ENCODE measurements at places on chromosomes 11 and 22.

DNA sequence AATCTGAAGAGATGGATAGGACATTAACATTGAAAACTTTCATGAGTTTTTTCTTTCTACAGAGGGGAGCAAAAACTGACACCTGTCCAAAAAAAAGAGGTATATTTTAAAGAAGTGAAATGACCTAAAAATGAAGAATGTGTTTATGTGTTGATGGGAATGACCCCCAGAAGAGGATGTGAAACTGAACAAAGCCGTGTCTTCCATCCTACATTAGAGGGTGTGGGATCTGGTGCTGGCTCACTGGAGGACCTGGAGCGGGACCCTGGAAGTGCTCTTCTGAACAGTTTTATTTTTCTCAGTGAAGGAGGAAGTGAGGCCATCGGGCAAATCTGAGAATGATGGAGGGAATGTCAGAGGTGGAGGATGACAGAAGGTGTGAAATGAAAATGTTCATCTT, 470.1 kb downstream of the NTM start:
- no peak for DNase-seq

- no peak for DNase-seq
Measured at GRCh38 chr11:4865855-4866254, 15.8 kb upstream of the OR51T1 start.

GRCh38 chr11:103585401-103585800, 451.0 kb upstream of the DDI1 start:
- DNase-seq: no peak

- no peak for DNase-seq
Measured at GRCh38 chr11:111265421-111265820, 19.9 kb downstream of the POU2AF2 start.

- no peak for DNase-seq
Measured at GRCh38 chr11:4491878-4492606, 9.6 kb downstream of the OR52K1 start.

DNA sequence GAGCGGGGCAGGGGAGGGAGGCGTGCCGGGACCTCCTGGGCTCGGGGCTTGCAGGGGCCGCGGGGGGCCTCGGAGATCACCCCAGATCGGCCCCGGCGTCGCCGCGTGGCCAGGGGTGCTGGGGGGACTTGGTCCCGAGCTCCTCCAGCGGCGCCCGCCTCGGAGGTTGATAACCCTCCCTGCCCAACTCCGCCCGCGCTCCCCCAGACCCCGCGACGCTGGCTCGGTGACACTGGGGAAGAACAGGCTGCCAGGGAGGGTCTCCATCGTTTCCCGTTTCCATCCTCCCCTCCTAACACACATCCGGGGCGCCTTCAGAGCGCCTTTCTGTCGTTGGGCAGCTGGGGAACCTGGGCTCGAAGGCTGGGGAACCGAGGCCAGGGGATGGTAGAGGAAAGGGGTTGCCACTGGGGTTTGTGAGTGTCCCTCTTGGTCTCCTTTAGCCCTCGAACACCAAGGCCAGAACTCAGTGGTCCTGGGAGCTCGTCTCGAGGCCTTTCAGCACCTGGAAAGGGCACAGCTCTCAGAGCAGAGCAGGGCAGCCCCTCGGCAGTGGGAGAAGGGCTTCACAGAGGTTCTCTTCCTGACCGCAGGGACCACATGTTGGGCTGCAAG, 431 bp downstream of the SLC37A2 start:
- no peak for DNase-seq

GRCh38 chr11:59223177-59223576, 10.4 kb upstream of the MPEG1 start:
- DNase-seq: no peak

- DNase-seq: no peak
Measured at GRCh38 chr22:30792456-30792855, 97.8 kb downstream of the OSBP2 start.

GRCh38 chr11:84465040-84465439, 1162.1 kb downstream of the DLG2 start:
- no peak for DNase-seq

DNA sequence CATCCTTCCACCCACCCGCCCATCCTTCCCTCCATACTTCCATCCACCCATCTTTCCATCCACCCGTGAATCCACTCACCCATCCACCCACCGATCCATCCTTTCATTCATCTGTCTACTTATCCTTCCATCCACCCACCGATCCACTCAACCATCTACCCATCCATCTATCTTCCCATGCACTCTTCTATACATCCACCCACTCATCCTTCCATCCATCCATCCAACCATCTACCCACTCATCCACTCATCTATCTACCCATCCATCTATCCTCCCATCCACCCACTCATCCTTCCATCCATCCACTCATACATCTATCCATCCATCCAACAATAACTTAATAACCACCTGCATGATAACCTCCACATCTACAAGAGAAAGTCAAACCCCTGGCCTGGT, 47.3 kb downstream of the WNT7B start:
- DNase-seq: no peak

- no peak for DNase-seq
Measured at GRCh38 chr11:92131289-92131865, 93.2 kb upstream of the FAT3 start.

GRCh38 chr11:17760102-17761029, 25.8 kb downstream of the KCNC1 start:
- DNase-seq: no peak

DNA sequence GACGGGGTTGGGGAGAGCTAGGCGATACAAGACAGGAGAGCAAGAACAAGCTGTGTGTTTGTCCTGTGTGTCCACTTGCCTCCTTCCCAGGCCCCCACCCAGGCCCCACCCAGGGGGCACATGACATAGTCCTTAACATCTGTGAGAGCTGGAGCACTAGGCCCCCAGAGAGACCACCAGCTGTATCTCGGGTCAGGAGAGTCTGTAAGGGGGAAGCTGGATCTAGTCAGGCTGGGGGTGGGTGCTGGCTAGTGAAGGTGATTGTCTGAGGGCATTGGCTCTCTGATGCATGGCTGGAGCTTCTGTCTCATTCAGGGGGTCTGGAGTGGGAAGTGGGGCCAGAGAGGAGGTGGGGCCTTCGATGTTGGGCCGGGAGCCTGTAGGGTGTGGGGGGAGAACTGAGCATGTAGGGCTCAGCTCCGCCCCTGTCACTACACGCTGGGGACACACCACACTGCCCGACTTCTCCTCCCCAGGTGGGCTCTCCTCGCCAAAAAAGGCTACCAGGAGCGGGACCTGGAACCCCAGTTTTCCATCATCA, 571 bp downstream of the P2RX6 start:
- DNase-seq: no peak

- DNase-seq: no peak
Measured at GRCh38 chr11:44605068-44605708, 39.7 kb downstream of the CD82 start.

GRCh38 chr11:119195680-119196079, 10.4 kb downstream of the NHERF4 start:
- DNase-seq: no peak

DNA sequence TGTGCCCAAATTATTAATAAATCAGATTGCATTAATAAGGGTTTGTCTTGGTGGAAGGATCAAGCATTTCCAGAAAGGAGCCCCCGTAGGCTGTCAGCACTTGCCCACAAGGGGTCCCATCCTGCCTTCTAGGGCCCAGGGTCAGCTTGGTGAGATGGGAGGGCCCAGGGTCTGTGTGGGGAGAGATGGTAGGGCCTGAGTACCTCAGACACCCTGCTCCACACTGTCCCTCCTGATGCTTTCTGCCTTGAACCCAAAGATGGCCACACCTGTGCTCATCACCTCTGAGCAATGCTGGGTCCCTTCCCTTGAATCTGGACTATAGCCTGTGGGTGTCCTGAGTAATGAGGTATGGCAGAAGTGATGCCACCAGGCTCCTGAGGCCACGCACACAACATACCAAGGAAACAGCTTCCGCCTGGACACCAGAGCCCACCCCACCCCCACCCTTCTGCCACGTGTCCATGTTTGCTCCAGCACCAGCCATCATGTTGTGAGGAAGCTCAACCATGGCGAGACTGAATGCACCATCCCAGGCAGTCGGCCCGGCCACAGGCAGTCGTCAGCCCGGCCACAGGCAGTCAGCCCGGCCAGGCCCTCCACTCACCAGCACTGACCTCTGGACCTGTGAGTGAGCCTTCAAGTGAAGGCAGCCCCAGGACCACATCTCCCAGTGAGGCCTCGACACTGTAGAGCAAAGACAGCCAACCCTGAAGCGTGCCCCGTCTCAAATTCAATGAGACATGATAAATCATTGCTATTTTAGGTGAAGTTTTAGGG, 6.8 kb downstream of the BET1L start:
- DNase-seq: no peak

- no peak for DNase-seq
Measured at GRCh38 chr22:31579835-31580242, 82.2 kb downstream of the PISD start.

- DNase-seq: no peak
Measured at GRCh38 chr11:86558841-86559240, 113.6 kb downstream of the ME3 start.

GRCh38 chr22:46237453-46238124, 12.5 kb downstream of the CDPF1 start:
- DNase-seq: no peak

- no peak for DNase-seq
Measured at GRCh38 chr11:25862159-25862558, 469.8 kb upstream of the ANO3 start.

DNA sequence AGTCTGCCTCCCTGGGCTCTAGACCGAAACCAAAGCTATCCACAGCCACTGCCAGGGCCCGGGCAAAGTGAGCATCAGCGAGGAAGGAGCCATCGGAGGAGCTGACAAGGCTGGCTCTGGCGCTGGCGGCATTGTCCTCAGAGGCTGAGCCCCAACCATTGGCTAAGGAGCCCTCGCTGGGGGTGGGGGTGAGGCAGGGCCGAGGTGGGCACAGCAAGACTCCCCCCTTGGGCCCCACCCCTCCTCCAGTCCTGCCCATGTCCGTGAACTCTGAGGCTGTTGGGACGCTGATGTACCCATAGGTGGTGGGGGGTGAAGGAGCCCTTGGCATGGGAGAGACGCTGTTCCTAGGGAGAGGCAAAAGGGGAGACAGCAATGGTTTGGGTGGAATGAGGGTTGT, 11.2 kb downstream of the ROBO4 start:
- DNase-seq: no peak

- DNase-seq: no peak
Measured at GRCh38 chr11:130634961-130635473, 186.6 kb downstream of the ADAMTS15 start.

DNA sequence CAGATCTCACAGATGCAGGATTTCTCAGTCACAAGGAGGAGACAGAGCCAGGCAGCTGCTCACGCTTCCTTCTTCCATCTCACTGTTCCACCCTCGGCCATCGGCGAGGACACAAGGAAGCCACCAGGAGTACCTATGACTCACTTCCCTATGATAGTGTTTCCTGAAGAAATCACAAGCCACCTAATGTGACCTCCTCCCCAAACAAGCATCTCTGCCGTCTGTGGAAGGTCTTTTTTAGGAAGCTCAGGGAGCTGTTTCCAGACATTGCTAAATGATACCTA, 672.7 kb downstream of the TBC1D22A start:
- DNase-seq: no peak

- DNase-seq: no peak
Measured at GRCh38 chr11:83722392-83723119, 436.4 kb upstream of the CCDC90B start.

GRCh38 chr11:29008481-29008880, 900.3 kb downstream of the METTL15 start:
- no peak for DNase-seq

GRCh38 chr22:48335442-48336139, 1492.1 kb downstream of the BRD1 start:
- no peak for DNase-seq

DNA sequence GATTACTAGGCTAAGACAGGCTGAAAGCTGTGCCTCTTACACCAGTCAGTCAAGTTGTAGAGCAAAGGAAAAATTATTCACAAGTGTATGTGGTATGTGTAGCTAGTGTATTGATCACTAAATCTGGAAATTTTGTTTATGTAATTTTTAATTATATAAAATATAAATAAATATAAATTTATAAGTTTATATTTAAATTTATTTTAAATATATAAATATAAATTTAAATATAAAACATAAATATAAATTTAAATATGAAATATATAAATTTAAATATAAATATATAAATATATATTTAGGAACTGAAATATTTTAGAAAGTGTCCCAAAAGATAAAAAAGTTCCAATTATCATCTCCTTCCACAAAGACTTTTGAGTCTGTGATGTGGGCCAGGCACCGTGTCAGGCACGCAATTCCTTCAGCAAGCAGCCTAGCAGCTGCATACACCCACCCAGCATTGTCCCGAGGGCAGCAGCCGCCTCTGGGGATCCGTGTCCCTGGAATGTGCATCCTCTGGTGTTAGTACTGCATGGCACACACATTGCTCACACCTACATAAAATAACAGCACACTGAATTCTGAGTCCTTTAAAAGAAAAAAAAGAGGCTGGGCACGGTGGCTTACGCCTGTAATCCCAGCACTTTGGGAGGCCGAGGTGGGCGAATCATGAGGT, 1098.0 kb downstream of the BRD1 start:
- no peak for DNase-seq

DNA sequence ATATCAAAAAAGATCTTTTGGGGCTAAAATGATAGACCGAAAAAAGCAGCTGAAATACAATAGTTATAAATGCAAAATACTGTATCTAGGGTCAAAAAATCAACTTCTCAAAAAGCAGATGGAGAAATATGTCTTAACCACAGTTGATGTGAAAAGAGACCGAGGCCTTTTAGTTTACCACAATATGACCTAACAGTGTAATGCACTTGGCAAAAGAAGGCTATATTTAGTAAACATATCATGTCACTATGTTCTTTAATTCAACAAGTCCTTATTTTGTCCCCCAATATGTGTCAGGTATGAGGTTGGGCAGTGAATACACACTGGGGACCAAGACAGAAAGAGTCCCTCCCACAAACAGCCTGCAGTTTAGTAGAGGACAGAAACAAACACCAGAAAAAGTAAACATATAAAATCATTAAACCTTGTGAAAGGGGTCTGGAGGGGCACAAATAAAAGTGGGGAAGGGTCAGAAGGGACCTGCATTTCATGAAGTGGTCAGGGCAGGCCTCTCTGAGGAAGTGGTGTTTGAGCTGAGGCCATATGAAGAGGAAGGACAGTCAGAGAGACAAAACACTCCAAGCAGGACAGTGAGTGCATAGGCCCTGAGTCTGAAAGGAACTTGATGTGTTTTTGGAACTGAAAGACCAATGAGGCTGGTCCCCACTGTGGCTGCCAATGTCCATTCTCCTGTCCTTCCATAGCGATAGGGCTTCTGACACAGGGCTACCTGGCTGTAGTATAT, 53.4 kb downstream of the LIF start:
- DNase-seq: no peak

DNA sequence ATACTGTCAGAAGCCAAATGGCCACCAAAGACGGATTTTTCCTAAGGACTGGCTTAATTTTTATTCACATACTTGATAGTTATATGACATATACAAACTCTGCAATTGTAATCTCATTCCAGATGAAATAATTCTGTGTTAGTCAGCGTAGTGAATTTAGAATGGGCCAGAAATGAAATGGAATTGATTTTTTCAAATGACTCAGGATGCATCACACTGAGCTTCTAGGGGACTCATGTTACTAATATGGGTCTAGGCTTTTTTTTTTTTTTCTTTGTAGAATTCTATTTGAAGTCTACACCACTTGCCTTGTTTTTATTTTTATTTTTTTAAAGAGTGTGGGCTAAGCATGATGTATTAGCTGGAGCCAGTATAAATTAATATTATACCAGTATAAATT, 62.7 kb downstream of the SPECC1L start:
- no peak for DNase-seq

Data from thoracic aorta (tissue), 2 donors.